NCI-H2171 (cell line): ENCODE measurements at places on chromosomes 2 and 18.
A peak's percentile ranks its signal among the peaks of the same experiment; 100 is the strongest.

DNA sequence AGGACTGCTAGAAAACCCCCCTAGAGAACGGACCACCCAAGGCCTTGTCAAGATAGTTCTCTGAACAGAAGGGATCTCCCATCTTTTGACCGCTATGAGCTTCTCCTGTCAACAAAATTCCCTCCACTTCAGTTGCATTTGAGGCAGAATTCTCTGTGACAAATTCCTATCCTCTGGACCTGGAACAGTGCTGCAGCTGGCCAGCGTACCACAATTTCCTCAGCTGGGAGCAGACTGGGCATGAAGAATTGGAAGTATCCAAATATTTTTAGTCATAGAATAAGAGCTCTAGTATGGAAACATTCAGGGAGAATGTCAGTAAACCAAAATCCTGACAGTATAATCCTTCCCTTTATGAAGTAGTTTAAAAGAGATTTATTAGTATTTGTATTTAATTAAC, 147.1 kb upstream of the BOD1L2 start:
- no peak for DNase-seq

DNA sequence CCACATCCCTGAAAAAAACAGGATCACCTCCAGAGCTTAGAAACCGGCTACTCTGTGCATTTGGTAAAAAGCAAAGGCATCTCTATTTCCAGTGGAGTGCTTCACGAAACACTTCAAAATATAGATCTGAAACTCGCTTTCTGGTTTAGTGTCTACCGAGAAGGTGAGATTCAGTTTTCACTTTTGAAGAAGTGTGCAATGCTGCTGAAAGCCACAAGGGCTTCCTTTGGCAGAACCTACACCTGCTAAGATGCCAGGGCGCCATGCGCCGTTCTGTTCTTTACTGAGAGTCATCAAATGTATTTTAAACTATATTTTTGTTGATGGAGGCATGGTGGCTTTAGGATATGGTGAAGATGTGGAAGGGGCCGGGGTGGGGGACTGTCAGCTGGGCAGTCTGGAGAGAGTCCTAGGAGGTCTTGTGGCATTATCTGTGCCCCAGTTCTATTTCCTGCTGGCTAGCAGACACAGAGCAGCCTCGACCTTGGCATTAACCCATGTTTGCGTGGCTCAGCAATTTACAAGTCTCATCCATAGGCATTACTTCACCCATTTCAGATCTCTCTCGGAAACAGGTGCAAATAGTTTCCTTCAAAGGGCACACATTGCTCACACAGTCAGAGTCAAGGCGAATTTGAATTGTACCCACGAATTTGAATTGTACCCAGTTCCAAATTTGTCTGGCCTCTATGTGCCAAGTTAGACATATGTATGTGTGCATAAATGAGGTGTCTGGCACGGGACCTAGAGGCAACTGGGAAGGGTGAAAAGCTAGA, 46.7 kb upstream of the KCNF1 start:
- no peak for DNase-seq

GRCh38 chr2:177363332-177363731, 29.2 kb upstream of the AGPS start:
- DNase-seq, result no peak

GRCh38 chr2:28600181-28600580, 104.3 kb downstream of the PLB1 start:
- no peak for DNase-seq

DNA sequence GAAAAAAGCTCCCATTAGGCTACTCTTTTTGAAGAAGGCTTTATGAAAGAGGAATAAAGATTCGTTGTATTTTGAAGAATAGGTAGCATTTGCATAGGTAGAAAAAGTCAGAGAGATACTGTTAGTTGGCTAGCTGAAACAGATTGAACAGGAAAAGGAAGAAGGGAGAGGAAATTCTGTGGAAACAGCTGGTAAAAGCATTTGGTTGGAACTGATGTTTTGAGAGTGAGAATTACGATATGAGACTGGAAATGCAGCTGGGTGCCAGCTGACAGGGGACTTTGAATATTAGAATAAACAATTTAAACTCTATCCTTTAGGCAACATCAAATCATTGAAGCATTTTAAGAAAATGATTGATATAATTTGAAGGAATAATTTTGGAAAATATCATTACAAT, 96.7 kb upstream of the CNTNAP5 start:
- DNase-seq, result no peak

- no peak for DNase-seq
These were observed 248.1 kb upstream of the SALL3 start for GRCh38 chr18:78731398-78732032.

DNA sequence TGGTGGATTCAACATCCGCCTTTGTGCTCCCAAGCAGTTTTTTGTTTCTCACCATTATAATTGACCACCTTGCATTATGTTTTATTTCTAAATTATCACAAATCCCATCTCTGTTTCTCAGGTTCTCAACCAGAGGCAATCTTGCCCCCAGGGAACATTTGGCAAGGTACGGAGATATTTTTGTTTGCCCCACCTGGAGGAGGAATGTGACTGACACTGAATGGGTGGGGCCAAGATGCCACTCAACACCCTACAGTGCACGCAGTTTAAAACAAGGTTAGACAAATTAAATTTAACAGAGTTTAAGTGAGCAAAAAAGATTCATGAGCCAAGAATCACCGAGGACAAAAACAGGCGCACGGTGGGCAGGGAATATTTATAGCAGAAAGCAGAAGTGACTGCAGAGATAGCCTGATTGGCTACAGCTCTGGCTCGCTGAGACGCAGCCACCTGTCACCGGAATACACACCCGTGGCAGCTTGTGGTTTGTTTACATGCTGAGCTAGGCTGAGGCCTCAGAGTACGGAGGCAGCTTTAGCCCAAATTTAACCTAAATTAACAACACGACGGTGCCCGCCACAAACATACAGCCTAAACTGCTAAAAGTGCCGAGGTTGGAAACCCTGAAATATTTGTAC, 150.0 kb upstream of the ALKAL2 start:
- DNase-seq, result peak; percentile 96

DNA sequence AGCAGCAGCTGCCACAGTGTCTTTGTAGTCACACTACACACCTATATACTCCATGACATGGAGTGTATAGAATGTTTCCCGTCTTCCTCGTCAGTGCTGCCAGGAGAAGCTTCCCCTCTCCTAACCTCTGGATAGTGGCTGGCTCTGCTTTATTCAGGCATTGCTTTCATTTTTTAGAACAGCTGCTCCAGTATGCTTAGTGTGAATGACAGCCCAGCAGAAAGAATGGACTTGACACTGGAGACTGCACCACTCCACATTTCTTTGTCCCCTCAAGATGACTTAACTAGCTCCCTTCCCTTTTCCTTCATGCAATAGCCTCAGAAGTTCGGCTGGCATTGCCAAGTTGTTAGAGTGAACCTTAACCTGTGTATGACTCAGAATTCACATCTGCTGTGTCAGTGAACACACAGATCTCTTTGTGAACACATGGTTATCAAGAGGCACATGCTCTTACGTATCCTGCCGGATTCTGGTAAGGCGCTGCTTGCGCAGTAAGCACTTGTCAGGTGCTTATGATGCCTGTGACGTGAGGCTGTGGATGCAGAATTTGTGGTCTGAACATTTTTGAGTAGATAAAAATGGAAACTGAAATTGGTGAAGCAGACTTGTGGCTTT, 73.9 kb downstream of the NEDD4L start:
- DNase-seq, result no peak

- no peak for DNase-seq
These were observed 213.2 kb downstream of the NDUFA10 start for GRCh38 chr2:239811806-239812560.

DNA sequence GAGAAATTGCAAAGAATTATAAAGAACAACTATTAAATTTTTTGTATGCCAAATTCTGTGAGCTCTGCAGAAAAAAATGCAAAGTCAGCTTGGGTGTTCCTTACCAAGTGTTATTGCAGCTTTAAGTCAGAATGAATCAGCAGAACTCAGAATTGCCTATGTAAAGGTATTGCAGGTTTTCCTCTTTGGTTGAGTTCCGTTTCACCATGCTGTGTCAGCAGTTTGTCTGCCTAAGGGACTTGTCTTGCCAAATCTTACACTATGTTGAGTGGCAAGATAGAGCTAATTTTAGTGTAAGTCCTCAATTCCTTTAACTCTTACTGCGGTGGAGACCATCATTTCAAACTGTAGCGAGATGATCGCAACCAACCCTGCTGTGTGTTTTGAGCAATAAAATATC, 38.8 kb downstream of the ADAM23 start:
- DNase-seq, result no peak

DNA sequence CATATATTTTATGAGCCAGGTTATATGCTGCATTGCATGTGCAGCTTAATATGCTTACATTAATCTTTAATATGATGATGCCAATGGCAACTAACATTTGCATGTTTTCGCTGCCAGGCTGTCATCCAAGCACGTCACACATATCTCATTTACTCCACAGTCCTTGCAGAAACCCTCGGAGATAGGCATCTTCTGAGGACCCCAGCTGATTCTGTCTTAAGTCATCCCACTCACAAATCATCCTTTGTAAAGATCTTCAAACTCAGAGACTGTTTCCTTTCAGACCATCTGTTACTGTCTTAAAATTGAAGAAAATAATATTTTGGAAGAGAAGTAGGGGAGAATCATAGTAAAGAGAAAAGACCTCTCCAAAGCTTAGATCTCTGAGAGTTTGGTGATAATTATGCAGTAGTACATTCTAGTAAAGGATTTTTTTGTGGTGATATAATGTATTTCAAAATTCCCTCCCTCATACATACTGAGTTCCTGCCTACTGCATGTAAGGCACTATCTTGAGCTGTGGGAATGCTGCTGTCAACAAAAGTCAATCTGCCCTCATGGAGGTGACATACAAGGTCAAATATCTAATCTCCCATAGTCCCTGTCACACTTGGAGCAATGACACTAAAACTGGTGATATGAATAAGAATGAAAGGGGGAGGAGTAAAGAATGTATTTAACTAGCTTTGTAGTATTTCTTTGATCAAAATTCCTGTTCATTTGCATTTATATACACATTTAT, 11.0 kb downstream of the ITGA4 start:
- no peak for DNase-seq

DNA sequence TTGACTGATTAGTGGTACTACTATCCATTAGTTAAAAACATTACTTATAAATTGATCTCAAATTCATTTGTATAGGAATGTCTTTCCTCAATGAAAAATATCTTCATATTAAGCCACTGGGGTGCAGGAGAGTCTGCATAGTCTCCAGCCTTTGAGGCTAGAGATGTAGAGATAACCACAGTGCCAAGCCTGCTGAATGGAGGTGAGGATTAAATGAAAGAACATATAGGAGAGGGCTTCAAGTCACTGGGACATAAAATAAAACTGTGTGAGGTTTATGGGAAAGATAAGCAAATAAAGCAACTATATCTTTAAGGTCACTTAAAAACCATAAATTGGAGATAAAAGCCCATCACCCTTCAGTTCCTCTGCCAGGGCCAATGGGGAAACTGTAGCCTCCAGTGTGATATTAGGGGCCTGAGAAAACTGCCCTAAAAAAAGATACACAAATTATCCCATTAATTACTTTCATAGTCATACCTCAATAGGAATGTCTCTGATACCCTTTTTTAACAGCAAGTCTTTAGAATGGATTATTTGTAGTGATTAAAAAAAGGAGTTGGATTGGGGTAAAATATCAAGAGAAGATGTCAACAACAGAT, 27.6 kb downstream of the GALNT3 start:
- no peak for DNase-seq

DNA sequence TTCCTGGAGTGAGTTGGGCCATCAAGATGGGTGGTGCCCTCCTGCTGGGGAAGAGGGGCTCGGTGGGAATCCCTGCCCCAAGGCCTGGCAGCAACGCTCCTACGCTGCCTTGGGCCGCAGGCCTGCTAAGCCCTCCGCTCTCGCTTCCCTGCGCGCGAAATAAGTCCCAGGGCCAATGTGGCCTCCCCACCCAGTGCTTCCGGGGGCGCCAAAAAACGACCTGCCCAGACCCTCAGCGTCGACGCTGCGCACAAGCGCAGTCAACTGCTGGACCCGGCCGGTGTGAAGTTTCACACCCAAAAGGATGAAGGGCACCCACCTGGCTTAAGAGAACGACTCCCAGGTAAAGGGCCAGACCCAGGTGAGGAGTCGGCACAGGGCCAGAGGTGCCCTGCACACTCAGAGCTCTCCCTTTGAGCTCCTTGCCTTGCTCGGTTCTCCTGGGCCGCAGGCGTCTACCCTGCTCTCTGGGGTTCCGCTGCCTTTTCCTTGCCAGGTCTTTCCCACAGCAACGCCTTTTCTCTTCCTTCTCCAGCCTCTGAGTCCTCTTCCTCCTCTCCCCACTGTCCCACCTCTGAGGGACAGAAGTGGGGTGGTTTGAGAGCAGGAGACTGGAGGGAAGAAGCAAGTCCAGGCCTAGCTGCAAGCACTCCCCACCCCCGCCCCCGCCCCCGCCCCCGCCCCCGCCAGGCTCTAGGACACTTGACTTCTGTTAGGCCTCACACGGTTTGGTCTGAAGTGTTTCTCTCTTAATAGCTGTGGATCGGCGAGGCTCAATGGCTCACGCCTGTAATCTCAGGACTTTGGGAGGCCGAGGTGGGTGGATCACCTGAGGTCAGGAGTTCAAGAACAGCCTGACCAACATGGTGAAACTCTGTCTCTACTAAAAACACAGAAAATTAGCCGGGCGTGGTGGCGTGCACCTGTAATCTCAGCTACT, at the start of gene DNAJC5G:
Gene DNAJC5G, plus strand, starts transcription at position 223 of the 940 bp plus-strand sequence. CDS start 1,296 bp downstream, outside the sequence.
- DNase-seq, result no peak

DNA sequence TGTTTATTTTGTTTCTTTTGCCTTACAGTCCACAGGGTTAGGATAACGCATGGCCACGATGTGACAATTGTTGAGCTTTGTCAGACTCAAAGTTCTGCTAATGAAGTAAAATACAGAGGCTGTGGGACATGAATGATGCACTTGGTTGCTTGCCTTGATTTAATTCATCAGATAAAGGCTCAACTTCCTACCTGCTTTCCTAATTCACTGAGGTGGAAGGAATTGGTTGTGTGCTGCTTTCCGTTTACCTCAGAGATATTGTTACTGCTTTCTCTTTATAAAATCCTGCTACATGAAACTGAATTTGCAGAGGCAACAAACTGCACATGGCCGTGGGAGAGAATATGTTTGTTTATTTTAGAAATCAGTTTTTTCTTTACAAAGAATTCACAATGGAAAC, 6.6 kb downstream of the RIT2 start:
- DNase-seq, result peak; percentile 9

DNA sequence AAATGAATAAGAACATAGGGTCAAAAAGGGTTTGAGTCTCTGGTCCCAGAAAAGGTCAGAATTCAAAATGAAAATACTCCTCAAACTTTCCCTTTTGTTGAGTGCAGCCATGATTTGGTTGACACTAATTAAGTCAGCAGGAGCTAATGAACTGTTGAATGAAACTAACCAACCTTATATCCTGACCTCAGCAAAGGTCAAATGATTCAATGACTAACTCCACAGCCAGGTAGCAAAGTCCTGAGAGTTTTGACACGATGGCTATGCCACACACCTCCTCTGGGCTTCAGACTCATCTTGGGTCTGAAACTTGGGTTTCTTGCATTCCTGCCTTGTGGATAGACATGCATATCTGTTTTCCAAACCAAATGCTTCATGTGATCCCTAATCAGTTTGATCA, 172.3 kb downstream of the INO80D start:
- no peak for DNase-seq

- no peak for DNase-seq
These were observed 15.2 kb downstream of the BOK start for GRCh38 chr2:241573741-241574140.
